ENCODE measurements at places on chromosomes 3 and 15.

DNA sequence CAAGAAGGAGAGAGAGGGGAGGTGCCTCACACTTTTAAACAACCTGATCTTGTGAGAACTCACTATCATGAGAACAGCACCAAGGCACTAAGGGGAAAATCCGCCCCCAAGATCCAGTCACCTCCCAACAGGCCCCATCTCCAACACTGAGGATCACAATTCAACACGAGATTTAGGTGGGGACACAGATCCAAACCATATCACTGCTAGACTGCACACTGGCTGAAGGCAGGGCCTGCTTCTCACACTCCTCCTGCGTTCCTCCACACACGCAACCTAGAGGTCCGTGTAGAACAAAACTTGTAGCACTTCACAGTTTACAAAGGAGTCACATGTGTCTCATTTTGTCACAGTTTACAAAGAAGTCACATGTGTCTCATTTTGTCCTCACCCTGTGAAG is 97.8 kb downstream of the DAPK2 start:
- DNase-seq = no peak

DNA sequence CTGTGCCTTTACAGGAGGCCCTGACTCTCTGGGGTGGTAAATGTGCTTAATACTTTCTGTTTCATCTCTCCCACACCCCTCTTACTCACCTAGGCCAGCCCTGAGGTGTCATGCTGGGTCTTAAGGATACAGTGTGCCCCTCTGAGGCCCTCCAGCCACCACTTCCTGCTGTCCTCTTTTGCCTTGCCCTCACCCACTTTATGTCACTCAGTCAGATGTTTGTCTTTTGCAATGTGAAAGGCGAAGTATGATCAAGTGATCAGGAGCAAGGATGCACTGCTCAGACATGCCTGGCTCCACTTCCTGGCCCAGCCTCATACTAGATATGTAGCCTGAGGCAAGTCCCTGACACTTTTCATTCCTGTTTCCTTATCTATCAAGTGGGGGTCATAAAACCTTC is 339.0 kb upstream of the NR2E3 start:
- no peak for DNase-seq

GRCh38 chr3:82353306-82354171 is 592.1 kb upstream of the GBE1 start:
- no peak for DNase-seq

- no peak for DNase-seq
Measured at GRCh38 chr15:65877749-65878148, 8.5 kb downstream of the RAB11A start.

- DNase-seq = no peak
Measured at GRCh38 chr3:108088146-108088545, 2.7 kb downstream of the CD47 start.

- DNase-seq = no peak
Measured at GRCh38 chr15:91338766-91339165, 238.7 kb downstream of the SV2B start.

- peak; percentile 70 for DNase-seq
Measured at GRCh38 chr3:42772670-42773408, at the start of gene CCDC13. CCDC13 (minus strand) TSS chr3:42773253; CDS start chr3:42758345, 14,908 bp downstream.

DNA sequence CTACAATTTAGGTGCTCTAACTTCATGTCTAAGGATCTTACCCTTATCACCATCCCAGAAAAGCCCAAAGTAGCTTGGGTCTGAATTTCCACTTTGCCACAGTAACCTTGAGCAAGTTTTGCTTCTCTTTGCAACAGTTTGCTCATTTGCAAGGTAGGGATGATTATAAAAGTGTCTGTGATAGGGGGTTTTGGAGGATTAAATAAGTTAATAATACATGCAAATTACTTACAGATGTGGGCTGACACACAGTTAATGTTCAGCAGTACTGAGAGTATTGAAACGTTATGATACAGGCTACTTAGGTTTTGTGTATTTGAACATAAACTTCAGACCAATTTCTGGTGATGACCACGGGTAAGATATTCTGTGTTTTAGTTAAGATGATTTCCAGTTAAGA is 444.7 kb upstream of the TPRG1 start:
- DNase-seq = no peak

DNA sequence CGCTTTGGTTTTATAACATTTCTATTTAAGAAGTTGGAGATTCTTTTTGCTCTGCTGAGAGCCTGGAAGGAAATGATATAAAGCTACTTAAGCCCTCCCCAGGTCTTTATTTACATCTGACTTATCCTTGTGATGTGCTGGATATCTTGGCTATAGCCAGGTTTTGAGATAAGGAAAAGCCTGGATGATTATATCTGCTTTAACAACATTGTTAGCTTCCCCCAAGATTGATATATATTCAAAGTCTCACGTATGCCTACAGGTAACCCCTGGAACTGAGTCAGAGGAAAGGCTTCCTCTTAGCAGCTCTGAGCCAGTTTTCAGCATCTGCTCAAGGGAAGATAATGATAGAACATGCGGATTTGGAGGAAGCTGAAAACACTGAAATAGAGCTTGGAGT is 61.5 kb upstream of the CRBN start:
- no peak for DNase-seq

DNA sequence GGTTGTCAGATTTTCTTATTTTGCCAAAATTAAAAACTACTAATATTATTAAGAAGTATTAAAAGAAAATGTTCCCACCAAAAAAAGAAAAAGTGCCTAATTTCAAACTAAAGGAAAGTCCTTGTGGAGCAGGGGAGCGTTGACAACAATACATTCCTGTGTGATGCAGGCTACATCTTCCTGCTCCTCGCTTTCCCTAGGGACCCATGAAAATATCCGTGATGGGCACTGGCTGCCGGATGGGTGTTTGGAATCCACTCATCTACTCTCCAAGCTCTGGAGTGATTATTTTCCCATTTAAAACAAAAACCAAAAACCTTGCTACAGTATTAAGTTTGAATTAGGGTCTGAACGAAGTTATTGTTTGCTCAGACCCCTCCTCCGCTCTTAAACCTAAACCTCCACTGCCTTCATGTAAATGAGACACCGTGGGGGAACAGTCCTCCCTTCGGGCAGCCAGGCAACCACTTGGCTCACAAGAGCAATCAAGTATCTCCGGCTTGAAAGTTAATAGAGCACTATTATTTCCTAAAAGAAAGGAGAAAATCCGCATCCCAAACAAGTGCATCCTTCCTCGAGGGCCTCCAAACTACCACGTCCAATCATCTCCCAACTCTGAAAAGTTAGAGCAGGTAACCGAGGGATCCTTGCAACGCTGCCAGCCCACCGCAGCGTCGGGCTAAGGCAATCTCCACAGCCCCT is 1.5 kb downstream of the ITGB5 start:
- DNase-seq = no peak

DNA sequence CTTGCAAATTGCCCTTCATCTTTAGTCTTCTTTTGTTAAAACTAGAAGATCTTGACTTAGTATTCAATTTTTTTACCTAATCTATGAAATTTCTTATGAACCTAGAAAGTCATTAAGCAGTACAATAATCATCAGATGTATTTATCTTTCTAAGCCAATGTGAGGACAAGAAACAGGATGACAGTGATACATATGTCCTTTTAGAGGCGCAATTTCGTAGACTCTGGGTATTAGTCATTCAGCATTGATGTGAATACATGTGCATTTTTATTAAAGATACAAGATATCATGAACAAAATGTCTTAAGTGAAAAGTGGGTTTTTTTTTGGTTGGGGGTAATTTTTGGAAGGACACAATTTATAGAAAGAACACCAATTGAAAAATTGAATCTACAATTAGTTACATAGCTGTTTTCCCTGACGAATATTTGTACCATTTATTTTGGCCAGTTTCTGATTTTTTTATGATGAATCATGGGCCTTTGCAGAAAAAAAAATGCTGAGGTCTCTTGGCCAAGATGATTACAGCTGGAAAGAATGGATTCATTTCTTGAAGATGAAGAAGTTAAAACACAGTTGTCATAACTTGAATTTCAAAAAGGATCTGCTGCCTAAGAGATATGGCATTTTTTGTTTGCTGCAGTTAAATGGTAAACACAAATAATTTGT is 48.9 kb upstream of the AGTR1 start:
- DNase-seq = no peak

GRCh38 chr15:57582090-57582489 is 9.6 kb upstream of the MYZAP start:
- no peak for DNase-seq

DNA sequence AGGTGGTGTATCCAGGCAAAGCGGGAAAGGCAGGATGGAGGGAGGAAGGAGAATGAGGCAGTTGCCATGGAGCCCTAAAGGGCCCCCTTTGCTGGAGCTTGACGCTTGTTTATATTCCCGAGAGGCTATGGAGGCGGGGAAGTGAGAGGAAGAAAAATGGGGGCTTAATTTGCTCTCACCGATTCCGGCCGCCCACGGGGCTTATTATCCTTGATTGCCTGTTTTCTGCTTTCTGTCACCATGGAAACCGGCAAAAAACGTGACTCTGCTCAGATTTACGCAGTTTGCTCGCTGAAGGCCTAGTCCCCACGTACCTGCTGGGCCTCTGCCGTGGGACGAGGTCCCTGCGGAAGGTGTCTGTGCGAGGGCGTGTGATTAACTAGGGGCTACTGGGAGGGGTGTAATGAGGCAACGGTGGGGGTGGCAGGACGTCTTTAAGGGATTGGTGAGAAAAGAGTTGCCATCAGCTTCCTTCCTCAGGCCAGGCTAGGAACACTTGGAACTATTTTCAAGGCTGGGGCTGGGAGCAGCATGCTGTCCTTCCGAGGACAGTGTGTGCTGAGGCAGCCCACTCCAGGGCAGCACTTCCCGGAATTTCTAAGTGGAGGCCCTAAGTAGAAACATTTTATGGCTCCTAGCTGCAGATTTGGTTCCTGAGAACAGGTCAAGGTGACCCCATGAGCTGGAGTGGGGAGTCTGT is 110.8 kb upstream of the NDN start:
- no peak for DNase-seq

GRCh38 chr15:77864211-77865105 is 213.1 kb downstream of the TBC1D2B start:
- no peak for DNase-seq

DNA sequence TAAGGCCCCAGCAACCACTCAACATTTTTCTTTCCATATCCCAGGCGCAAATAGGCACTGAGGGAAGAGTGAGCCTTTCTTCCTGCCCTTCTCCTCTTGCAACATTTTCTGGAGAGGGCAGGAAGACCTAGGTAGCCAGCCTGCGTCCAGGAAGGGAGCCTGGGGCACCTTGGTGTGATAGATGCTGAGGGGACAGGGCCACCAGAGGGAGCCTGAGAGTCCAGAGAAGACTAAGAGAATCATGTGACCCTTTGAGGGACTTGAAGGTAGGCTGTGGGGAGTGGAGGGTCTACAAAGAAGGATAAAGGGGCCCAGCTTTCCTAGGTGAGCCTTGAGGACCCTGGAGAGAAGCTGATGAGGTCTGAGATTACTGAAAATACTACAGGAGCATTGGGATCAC is 346.6 kb downstream of the CNTN6 start:
- DNase-seq = no peak

DNA sequence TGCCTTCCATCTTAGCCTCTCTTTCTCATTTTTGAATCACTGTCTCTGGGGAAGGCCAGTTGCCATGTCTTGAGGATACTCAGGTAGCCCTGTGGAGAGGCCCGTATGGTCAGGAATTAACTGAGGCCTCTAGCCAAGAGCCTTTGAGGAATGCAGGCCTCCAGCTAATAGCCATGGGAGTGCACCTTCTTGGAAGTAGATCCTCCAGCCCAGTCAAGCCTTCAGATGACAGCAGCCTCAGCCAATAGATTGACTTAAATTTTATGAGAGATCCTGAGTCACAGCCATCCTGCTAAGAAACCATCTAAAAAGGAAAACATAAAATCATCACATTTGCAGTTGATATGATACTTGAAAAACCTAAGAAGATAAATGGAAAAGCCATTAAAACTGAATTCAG is 112.5 kb upstream of the BNIP2 start:
- no peak for DNase-seq

- DNase-seq = no peak
Measured at GRCh38 chr15:95432878-95433405, 897.6 kb upstream of the NR2F2 start.

DNA sequence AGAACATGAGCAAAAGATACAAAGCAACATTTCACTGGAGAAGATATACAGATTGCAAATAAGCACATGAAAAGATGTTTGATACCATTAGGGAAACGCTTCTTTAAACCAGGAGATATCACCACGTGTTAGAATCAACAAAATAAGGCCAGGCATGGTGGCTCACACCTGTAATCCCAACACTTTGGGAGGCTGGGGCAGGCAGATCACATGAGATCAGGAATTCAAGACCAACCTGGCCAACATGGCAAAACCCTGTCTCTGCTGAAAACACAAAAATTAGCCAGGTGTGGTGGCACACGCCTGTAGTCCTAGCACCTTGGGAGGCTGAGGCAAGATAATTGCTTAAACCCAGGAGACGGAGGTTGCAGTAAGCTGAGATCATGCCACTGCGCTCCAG is 20.5 kb upstream of the MUC20 start:
- no peak for DNase-seq

- no peak for DNase-seq
Measured at GRCh38 chr15:47485419-47485818, 231.9 kb upstream of the SEMA6D start.

- no peak for DNase-seq
Measured at GRCh38 chr3:85821130-85821756, 862.5 kb downstream of the CADM2 start.

- DNase-seq = no peak
Measured at GRCh38 chr3:73772076-73772886, 147.5 kb upstream of the PDZRN3 start.

DNA sequence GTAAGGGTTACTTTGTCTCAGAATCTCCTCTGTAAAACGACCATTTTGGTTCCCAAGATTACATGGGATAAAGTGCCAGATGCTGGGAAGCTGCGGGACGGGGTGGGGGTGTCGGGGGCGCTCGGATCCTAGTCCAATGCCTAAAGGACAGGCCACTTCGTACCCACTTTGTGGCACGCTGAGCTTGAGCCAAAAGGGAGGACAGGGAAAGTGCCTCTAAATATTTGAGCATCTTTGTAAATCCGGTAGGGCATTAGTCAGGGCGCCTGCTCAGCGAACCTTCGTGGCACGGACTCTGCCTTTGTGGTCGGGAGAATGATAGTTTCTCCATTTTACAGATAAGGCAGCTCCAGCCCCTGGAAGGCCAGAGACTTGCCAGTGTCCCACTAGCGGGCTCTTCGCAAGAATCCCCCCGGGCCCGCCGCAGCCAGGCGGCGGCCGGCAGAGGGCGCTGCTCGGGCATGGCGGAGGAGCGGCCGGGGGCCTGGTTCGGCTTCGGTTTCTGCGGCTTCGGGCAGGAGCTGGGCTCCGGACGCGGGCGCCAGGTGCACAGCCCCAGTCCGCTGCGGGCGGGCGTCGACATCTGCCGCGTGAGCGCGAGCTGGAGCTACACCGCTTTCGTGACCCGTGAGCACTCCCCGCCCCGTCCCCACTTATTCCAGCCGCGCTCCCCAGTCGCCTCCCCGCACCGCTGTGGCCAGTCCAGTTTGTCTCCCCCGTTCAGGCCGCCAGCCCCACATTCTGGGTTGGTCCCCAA is 1.8 kb downstream of the RCCD1 start:
- peak; percentile 48 for DNase-seq

DNA sequence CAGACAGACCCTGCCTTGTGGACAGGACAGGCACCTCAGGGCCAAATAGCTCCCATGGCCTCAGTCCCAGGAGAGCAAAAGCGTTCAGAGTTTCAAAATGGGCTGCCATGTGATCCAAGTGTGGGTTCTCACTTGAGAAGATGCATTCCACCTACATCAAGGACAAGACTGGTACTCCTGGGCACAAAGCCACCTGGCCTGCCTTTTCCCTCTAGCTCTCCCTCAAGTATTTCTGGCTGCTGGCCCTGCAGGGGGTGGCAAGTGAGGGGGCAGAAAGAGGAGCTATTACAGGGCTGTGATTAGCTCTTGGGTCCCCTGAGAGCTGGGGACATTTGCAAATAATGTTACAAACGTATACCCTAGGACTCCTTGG is 6.5 kb upstream of the COL7A1 start:
- DNase-seq = no peak

Measured in T-helper 1 cell (primary cell).